Vagina (tissue), 2 donors: ENCODE measurements at places on chromosomes 6 and 20. TPM values are rescaled to one million over a fixed set of nuclear protein-coding genes. Genes with fewer than 3 reads are reported as not detected.

Gene SPATA25
- total RNA-seq, result 7.1 TPM

- no peak for DNase-seq
Observed at GRCh38 chr20:32404017-32404416, 45.9 kb downstream of the ASXL1 start.

Gene CASS4
- total RNA-seq, result 0.74 TPM

- no peak for DNase-seq
Observed at GRCh38 chr6:166415833-166416347, 33.1 kb upstream of the MPC1 start.

DNA sequence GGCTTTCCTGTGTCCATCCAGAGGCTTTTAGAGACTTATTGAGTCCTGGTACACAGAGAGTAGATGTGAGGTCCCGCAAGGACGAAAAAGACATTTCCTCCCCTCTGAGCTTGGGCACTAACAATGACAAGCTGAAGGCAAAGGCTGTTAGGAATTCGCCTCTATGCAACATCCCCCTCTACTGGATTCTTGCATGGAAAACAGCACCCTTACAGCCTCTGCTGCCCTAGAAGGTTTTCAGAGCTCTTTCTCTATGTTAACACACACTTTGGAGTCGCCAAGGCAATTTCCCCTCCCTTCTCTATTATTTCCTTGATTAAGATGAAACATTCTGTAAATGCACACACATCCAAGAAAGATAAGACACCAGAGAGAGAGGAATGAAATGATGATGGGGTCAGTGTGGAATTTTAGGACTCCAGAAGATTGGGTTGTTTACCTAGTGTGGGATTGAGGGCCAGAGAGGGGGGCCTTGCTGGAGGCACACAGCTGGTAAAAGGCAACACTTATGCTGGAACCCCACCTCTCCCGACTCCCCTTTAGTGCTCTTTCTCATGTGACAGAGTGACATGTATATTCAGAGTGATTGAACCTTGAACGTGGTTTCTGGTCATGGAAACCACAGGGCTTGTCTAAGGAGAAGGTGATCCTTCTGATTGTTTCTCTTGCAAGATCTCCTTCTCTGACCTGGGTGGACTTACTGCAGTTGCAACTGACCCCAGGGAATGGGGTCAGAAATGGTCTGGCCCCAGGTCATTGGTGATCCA lies 300.7 kb downstream of the CLIC5 start:
- peak; percentile 79 for DNase-seq

GRCh38 chr20:16541226-16541625 lies 32.0 kb downstream of the KIF16B start:
- DNase-seq, result no peak

Gene BMP5
- not detected for total RNA-seq

DNA sequence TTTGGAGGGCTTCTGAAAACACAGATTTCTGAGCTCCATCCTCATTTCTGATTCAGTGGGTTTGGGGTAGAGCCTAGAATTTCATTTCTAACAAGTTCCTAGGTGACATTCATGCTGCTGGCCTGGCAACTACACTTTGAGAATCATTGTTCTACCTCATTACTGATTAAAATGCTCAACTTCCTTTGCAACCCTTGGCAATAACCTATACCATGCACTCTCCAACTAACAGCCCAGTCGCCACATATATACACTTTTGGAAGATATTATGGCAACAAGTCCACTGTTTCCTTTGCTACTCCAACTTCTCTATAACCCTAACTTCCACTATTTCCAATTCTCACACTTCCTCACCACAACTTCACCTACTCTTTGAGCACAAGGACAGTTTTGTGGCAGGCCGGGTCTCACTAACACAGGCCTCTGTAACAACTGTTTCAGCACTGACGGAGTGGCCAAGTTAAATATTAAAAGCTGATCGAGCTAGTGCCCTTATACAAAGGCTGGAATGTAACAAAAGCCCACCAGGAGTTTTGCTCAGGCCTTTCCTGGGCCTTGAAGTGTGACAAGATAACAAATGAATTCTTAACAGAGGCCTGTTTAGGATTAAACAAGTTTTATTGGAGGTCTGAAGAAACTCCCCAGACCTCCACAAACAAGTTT lies 32.1 kb upstream of the RAB23 start:
- DNase-seq, result no peak

Gene OTOR
- not detected for total RNA-seq

- no peak for DNase-seq
Observed at GRCh38 chr20:14956538-14956937, 619.1 kb upstream of the FLRT3 start.

GRCh38 chr6:125001684-125002405 lies 39.6 kb downstream of the RNF217 start:
- DNase-seq, result no peak
